ENCODE measurements at places on chromosomes 6 and 20.

- peak; percentile 51 for DNase-seq
Measured at GRCh38 chr20:16661756-16662155, 68.1 kb upstream of the SNRPB2 start.

DNA sequence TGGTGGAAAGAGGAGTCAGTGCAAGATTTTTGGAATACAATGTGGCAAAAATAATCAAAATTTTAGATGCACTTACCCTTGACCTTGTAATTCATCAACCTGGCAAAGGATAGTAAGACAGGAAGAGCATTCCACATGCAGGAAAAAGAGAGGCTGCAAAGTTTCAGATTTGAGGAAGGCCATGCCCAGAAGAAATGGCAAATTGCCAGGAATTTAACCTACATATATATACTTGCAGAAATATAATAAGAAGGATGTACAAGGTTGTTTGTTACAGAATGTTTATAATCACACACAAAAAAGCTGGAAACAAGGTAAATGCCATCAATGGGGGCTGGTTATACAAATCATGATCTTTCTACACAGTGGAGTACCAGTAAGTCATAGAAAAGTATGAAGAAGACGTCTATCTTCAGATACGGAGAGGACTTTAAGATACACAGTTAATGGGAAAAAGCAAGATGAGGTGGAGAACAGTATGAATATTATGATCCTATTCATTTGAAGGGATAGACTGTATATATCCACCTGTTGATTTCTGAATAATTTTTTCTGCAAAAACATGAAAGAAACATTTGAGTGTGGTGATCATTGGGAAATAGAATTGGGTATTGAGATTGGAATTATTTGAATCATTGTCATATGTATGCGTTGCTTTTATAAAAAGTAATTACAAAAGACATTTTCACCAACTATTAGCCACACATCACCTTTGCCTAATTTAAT is 253.8 kb downstream of the TBC1D7 start:
- no peak for DNase-seq

- DNase-seq: no peak
Measured at GRCh38 chr6:32905078-32905477, 35.8 kb downstream of the HLA-DMB start.

DNA sequence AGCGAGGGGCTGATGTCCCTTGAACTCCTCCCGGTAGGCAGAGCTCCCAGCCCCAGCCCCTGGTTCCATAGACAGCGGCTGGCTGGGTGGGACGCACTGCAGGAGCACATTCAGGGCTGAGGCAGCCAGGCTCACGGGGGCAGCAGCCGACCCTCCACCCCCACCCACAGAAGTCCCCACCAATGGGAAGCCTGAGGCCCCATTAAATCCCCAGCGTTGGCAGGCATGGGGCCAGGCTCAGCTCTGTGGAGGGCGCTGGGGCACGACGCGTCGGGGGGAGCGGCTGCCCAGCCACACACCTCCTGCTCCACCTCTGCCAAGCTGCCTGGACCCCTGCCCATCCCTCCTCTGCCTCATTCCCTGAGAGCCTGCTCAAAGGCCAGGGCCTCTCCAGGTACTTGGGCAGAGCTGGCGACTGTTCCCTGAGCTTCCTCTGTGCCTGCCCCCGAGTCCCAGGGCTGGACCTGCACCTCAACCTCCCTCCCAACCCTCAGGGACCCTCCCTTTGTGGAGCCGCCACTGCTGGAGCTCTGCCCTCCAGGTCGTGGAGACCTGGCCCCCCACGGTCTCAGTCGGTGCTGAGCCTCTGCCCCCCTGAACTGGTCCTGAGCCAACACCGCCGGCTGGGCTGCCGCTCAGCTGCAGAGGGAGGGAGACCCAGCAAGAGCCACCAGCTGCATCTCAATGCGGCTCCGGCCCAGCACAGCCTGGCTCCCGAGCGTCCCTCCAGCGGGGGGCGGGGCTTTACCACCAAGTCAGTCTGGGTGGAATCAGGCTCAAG is 9.1 kb downstream of the CHRNA4 start:
- DNase-seq: no peak

DNA sequence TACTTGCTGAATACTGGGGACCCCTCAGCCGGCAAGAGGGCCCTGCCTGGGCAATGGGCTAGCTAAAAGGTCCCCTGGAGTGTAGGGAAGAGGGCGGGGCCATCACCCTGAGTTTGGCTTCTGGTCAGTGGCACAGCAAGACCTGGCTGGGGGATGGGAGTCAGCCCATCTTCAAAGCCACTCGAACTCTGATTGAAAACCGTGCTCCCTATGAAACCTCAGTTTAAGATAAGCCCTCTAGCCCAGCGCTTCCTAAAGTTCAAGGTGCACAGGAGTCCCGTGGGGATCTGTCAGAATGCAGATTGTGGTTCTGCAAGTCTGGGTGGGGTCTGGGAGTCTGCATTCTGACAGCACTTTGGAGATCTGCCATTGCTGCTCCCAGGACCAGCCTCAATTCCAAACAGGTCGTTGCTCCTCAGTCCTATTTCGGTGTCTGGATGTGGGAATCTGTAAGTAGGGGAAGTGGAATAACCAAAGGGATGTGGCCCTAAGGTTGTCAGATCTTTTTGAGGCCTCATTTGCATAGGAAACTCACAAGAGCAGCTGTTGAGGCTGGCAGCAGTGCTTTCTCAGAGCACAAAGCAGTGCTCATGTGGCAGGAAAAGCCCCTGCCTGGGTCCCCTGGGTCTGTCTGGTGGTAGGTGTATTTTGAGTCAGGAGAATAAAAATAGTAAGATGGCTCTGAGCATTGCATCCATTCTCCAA is 85.3 kb upstream of the SCP2D1 start:
- no peak for DNase-seq

DNA sequence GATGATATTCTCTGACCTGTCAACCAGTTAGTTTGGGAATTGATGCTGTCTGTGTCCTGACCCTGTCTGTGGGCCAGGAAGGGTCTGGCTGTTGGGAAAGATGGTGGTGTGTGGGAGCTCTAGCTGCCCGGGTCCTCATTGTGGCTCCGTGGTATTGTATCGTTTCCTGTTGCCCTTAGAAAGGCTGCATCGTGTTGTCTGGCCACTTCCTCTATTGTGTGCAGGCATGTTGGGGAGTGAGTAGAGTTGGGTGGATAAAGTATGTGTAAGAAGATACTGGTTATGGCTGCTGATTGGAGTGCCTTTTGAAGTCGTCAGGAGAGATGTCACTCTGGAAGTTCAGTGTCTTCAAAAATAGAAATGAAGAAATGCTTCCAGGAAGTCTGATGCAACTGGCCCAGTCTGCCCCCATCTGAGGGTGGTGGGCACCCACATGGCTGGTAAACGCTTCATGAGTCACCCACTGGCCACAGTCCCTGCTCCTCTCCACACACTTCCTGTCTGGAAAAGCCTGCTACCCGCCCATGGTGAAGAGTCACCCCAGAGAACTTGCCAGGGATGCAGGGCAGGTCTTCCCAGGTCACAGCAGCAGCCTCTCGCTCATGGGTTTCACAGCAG is 27.9 kb downstream of the PPARD start:
- peak; percentile 100 for DNase-seq

- DNase-seq: peak; percentile 90
Measured at GRCh38 chr6:105591053-105591452, 188.2 kb upstream of the PREP start.
